ENCODE measurements at places on chromosomes 2 and 18.

DNA sequence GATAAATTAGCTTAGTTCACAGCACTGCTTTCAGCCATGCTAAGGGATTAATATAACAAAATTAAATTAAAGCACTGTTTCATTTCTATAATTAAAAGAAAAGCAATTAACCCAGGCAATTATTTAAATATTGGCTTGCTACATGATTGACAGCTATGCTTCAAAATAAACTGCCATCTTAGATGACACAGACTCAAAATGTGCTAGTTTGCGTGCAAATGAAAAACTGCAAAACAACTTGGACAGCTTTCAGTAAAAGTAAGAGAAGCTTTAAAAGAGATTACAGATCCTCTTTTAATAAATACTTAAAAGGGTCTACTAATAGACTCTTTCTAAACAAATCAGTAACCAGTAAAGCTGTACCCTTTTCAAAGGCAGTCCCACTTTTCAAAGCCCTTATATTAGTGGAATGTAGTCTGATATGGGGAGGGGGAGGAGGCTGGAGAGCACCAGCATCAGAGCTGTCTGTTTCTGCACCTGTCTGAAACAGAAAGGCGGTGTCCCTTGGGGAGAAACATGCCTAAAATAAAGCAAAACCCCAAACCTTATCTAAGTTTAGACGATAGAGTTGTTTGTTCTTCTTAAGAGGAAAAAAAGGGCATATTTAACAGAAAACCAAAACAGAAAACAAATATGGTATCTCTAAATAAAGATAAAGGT is 20.8 kb downstream of the EIF2AK3 start:
- DNase-seq: no peak

- peak; percentile 61 for DNase-seq
These were observed 117.1 kb upstream of the STPG4 start for GRCh38 chr2:47272031-47272864.

DNA sequence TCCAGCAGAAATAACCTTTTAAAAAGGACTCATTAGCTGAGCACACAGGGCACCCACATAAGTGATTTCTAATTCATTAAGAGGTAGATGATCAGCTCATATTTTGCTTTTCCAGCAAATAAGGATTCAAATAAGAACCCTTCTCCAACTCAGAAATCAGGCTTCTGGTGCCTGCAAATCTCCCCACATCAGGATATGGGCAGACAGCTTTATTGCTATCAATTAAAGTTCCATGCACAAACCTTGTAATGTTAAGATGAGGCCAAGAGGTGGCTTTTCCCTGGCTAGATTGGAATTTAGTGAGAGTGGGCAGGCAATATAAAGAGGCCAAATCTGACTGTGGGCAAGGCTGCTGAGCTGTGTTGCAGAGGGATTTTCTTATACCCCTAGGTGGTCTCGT is 193.6 kb downstream of the SH3RF3 start:
- DNase-seq: no peak

DNA sequence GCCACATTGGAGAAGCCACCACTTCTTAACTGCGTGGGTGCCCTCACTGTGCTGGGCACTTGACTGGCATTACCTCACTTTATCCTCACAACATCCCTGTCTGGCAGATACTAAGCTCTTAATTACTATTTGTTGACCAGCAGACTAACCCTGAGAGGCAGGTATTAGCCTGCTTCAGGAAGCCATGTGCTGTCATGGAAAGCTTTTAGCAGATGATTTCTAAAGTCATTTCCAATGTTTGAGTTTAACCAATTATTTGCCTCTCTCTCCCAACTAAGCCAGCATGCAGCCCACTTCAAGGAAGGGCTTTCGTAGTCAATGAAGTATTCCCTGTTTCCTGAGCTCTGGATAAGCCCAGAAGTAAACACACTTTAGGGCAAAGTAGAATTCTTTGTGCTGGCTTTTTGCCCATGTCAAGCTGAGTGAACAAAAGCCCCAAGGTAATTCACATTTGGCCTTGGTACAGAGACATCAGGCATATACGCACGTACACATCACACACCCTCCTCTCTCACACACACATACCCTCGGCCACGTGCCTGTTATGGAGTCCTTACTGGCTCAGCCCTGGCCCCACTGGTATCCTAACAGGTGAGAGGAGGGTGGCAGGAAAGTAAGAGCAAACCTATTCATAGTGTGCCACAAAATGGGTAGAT is 108.6 kb downstream of the C1D start:
- DNase-seq: no peak

- peak; percentile 17 for DNase-seq
These were observed 43.7 kb downstream of the RPIA start for GRCh38 chr2:88735133-88735532.

DNA sequence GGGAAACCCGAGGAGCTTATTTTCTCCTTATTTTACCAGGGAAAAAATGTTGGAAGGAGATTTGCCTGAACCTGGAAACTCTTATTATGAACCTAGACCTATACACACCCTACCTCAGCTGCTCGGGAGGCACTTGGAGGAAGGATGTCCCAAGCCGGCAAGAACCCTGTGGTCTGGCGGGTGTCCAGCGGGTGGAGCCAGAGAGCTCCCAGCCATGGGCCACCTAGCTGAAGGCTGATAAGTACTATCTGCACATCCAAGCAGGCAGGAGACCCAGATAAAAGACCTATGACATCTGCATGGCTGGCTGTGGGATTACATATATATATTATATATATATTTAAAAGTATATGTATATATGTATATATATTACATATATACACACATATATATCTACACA is 1.1 kb upstream of the SLC14A1 start:
- DNase-seq: peak; percentile 50

DNA sequence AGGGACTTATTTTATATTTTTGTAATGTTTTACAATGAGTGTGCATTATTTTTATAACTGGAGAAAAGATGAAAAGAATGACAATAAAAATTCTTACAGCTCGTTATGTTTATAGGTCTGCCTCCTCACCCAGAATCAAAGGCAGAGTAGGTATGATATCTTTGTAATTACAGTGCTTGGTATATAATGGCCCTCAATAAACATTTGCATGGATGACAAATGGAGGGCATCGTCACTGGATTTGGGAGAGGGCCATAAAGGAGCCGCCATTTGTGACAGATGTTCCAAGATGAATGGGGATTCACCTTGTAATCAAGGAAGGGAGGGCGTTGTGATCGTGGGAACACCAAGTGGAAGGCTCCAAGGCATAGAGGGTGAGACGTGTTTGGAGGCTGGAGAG is 22.6 kb upstream of the GIGYF2 start:
- DNase-seq: no peak

DNA sequence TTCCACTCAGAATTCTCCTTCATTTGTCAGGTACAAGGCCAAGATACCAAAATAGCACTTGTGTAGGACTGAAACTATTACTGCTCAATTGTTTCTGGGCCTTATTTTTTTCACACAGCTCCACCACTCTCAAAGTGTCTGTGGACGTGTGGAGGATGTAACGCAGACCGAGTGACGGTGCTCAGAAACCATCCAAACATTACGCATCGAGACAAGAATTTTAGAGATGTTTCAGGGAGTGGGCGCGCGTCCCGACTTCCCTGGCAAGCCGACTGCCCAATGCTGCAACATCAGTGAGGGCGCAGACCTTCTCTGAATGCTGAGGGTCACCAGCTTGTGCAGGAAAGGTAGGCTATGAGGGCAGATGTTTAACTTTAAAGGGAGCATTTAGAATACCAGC is 108.4 kb downstream of the GATA6 start:
- no peak for DNase-seq

- DNase-seq: no peak
These were observed 51.1 kb upstream of the SLC66A3 start for GRCh38 chr2:11103984-11104793.

- DNase-seq: no peak
These were observed 812.7 kb downstream of the DCDC2C start for GRCh38 chr2:4515871-4516761.

DNA sequence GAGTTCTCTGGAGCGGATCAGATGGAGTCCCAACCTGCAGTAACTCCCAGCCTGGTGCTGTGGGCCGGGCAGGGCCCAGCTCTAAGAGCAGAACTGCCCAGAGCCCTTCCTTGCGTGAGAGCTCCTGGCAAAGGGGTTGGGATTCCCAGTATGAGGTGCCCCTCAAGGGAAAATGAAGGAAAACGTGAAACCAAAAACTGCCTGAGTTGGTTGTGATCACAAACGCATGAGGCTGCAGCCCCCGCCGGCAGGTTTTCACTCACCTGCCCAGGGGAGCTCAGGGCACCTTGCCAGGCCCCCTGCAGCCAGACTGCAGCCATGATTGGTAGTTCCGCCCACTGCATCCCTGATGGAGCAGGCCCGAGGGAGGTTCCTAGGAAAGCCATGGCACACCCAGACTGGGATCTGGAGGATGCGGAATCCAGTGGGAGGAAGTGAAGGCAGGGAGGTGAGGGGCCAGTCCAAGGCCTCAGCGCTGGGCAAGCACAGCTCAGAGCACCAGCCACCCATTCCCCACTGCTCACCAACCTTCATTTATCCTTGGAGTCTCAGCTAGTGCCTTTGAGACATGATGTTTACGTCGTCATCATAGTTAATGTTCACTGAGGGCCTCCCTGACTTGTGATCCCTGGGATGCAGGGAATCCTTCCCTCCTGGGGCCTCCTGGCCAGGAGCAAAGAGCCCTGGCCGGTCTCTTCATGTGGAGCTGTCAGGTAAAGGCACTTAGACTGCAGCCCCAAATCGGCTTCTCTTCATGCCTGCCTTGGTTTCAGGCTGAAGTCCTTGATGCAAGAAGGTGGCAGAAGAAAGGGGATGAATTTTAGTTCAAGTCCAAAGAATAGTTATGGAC is 103.2 kb downstream of the INHBB start:
- no peak for DNase-seq

GRCh38 chr2:43230351-43230885 is 4.0 kb upstream of the ZFP36L2 start:
- DNase-seq: no peak

DNA sequence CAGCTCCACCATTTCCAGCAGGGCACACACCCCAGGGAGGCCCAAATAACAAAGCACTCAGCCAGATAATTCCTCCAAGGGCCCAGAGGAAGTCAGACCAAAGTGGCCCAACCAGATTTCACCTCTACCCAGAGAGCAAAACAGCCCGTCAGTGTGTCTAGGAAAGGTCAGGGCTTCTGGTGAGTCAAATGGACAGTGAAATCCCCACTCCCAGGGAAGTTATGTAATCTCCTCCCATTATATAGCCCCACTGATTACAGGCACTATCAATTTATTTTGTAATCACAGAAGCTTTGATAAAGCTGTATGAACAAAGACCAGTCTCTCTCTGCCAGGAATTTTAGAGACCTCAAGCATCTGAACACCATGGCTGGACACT is 4.0 kb downstream of the B4GALT6 start:
- no peak for DNase-seq

DNA sequence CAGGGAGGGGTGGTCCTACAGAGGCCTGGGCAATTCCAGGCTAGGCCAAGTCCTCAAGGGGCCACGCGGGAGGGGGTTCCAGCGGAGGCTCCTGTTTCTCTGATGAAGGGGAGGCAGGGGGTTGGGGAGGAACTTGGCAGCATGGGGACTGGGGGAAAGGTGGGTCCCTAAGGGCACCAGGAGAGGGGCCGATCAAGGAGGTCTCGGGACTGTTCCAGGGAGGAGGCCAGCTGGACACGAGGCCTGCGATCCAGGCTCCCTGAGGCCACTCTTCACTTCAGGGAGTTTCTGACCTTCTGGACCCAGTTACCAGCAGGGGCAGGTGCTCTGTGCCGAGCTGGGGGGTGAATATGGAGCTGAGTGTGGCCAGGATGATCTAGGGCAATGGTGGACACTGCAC is 71.5 kb downstream of the ASB1 start:
- no peak for DNase-seq

DNA sequence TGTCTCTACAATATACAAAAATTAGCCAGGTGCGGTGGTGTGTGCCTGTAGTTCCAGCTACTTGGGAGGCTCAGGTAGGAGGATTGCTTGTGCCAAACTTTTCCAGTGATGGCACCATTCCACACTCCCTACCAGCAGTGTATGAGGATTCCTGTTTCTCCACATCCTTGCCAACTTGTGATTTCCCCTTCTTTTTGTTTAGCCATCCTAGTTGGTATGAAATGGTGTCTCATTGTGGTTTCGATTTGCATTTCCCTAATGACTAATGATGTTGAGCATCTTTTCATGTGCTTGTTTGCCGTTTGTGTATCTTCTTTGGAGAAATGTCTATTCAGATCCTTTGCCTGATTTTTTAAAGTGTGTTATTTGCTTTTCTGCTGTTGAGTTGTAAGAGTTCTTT is 41.0 kb downstream of the EPB41L5 start:
- peak; percentile 26 for DNase-seq

GRCh38 chr2:74821177-74822126 is 12.5 kb upstream of the HK2 start:
- DNase-seq: no peak

Data from AG10803 (cell line).